ENCODE measurements at places on chromosomes 7 and 10.

- DNase-seq = no peak
Measured at GRCh38 chr10:110901954-110902819, 16.8 kb downstream of the BBIP1 start.

GRCh38 chr7:94348142-94348541 lies 46.6 kb upstream of the COL1A2 start:
- no peak for DNase-seq

DNA sequence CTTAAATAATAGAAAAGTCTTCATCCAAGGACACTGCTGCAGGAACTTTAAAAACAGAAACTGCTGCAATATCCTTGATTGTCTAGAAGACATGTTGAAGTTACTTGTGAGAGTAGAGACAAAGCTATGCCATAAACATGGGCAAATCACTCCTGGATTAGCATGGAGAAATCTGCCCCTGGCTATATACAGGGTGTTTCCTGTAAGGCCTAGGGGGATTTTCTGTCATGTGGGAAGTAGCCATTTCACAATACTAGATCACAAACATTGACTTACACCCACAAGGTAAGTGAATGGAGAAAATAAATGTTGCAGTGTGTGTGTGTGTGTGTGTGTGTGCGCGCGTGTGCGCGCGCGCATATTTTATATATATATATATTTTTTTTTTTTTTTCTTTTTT lies 35.2 kb upstream of the PDK4 start:
- no peak for DNase-seq

GRCh38 chr10:73785721-73786511 lies 510 bp downstream of the ZSWIM8 start:
- no peak for DNase-seq

DNA sequence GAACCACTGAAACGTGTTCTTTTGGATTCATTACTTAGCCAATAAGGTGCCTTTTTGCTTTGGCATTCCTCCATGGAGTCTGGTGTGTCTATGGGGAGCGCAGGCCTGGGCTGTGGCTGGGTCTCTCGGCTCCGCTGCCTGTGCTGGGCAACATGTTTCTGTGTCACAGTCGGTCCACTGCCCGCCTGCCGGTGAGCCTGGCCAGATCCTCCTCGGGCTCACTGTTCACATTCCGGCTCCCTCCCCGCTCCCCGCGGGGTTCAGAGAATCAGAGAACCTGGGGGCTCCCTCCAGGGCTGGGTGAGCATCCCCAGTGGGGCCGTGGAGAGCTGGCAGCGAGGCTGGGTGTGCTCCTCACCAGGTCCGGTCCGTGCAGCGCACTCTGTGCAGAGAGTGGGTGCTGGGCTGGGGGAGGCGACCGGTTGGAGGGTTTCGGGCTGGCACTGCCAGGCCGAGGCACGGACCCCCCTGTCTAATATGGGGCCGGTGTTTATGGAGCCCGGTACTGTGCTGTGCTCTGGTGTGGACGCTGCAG lies 70.4 kb downstream of the INPP5A start:
- DNase-seq = no peak

GRCh38 chr10:95447685-95448084 lies 113.5 kb downstream of the SORBS1 start:
- DNase-seq = no peak

- DNase-seq = no peak
Measured at GRCh38 chr7:143013473-143013872, 13.5 kb downstream of the OR9A2 start.

GRCh38 chr7:91088156-91088555 lies 176.1 kb upstream of the FZD1 start:
- DNase-seq = no peak

DNA sequence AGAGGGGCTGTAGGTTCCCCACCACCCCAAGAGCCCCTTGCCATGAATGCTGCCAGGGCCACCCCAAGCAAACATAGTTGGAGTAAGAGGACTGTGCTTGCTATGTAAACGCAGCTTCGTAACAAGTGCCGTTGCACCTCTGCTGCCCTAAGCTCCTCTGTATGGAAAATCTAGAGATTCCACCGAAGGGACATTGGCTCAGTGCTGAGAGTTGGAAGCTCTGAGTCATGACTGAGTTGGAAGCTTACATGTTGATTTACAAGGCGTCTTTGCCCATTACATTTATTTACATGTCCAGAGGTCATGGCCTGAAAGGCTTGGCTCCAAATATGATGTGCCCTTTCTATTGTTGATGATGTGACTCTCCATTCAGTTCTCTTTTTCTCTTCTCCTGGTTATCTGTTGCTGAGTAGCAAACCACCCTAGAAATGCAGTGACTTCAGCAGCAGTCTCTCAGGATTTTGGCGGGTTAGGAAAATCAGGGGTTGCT lies 233.1 kb upstream of the TCF7L2 start:
- DNase-seq = no peak

GRCh38 chr7:87517136-87517815 lies 41.8 kb upstream of the ABCB4 start:
- DNase-seq = no peak

DNA sequence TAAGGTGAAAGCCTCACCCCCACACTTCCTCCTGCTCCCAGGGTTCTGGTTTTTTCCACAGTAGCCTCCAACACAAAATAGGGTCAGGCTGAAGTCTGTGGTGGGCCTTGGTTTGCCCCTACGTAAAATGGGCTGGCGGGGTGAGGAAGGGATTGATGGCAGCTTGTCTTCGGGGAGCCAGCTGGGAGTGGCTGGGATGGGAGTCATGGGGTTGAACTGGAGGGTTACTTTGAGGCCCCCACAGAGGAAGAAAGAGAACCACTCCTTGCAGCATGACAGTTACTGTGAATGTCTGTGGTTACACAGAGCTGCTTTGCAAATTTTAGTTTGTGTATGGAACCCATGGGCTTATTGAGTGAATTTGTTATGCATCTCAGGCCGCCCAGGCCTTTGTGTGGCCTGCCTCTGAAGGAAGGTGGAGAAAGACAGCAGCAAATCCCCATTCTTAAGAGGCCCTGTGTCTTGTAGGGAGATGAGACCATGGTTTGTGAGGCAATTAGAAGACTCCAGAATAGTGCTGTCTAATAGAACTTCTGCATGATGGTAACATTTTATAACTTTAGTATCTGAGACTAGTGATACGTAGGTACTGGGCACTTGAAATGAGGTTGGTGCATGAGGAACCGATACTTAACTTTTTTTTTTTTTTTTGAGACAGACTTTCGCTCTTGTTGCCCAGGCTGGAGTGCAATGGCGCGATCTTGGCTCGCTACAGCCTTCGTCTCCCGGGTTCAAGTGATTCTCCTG lies 8.1 kb downstream of the TRIM8 start:
- no peak for DNase-seq

DNA sequence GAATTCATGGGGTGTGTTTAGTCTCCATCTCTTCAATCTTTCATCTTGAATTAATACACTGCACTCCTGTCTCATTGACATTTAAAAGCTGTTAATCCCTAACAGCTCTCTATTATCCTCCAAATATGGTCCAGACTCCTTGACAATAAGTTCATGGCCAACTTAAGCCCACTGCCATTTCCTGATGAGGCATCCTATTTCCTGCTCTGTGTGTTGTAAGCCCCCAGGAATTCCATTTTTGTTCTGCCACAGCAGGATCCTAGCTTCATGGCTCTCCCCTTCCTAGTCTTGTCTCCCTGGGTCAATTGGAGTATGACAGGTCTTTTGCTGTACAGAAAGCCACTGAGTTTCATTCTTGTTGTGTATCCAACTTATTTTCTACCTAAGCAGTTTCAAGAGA lies 218.8 kb downstream of the OTUD1 start:
- DNase-seq = no peak

GRCh38 chr10:100334762-100335161 lies 4.7 kb upstream of the PKD2L1 start:
- DNase-seq = no peak

GRCh38 chr10:86139066-86139657 lies 227.4 kb downstream of the GRID1 start:
- no peak for DNase-seq

DNA sequence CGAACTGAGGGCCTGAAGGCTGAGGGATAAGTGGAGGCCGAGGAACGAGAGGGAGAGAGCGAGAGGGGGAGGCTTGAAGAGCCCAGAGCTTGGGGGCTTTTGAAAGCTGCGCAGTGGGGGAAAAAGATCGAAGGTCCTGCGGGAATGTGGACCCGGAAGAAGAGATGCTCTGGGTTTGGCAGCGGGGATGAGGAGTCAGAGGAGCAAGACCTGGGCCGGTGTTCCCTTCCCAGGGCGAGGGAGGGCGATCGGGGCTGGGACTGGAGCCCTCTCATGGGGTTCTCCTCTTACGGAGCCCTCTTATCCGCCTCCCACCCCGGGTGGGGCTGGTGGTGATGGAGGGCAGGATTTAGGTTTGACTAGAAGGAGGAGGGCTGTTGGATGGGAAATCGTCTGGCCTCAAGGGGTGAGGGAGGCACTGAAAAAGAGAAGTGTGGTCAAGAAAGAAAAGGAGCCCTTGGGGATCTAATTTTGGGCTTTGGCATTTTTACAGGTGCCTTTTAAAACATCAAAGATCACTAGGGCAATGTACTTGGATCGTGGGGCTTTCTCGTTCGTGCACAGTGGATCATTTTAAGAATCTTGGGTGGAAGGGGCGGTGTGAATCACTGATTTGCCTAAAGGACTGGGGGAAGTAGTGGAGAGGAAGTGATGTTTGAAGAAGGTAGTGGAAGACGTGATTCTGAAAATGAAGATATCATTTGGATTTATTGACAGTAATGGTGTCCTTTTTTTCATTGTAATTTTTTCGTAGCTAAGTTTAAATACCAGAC lies 637 bp downstream of the SAMD8 start:
- no peak for DNase-seq

DNA sequence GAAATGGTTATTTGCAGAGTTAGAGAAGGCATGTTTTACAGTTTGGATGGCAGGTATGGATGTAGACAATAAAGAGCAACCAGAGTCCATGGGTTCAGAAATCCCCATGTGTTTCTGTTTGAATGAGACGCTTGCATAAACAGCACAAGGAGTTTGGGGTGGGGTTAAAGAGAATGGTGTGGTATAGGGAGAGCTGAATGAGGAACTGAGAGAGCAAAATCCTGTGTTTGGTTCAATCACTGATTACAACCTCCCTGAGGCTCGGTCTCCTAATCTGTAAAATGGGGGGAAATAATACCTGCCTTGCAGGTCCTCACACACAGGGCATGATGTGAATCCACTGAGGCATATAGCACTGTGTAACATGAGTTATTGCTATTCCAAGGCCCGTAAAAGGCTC lies 23.7 kb downstream of the CAV1 start:
- no peak for DNase-seq

DNA sequence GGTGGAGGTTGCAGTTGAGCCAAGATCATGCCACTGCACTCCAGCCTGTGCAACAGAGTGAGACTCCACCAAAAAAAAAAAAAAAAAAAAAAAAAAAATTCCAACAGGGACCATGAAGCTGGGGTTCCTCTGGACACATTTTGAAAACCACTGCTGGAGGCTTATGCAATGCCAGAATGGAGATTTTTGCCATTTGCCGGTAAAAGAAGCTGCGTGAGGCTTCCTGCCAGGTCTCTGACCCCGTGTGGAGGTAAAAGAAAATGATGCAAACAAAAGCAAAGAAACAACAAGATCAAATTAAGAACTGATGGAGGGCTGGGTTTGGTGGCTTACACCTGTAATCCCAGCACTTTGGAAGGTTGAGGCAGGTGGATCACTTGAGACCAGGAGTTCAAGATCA lies 30.5 kb upstream of the PDZD8 start:
- no peak for DNase-seq

DNA sequence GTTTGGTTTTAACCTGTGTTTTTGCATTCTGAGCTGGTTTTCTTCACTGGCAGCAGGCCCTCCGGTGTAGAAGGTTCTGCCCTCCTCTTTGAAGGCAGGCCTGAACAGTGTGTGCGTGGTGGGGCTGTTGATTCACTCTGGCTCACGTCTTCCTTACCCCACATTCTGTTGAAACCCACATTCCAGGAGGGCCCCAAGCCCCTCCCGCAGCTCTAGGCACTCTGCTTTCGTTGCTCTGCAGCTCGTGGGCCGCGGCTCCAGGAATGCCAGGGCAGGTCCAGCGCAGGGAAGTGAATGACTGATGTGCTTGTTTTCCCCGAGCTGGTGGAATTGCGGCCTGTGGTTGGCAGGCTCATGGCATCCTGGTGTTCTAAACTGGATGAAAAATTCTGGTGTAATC lies 49.0 kb downstream of the HTRA1 start:
- no peak for DNase-seq

DNA sequence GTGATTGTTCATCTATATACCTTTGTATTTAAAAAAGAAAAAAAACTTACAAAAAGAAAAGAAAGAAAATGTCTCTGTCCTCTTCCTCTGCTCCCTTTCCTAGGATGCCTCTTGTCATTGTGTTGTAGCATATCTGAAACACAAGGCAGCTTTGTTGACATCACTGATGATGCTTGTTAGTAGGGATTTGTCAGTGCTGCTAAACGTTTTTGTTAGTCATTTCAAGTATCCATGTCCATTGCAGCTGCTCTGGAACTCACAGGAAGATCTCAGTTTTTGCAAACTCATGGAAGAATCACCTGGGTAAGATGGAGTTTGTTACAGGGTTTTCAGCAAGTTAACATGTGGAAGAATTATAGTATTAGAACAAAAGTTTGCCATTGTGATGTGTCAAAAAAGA lies 123.6 kb downstream of the CCSER2 start:
- no peak for DNase-seq

GRCh38 chr10:116241642-116242410 lies 31.2 kb downstream of the GFRA1 start:
- no peak for DNase-seq

GRCh38 chr7:1403638-1404459 lies 55.4 kb downstream of the MICALL2 start:
- DNase-seq = no peak

GRCh38 chr7:16419859-16420258 lies 1.5 kb downstream of the CRPPA start:
- no peak for DNase-seq

GRCh38 chr10:61465901-61466632 lies 12.9 kb upstream of the TMEM26 start:
- no peak for DNase-seq

DNA sequence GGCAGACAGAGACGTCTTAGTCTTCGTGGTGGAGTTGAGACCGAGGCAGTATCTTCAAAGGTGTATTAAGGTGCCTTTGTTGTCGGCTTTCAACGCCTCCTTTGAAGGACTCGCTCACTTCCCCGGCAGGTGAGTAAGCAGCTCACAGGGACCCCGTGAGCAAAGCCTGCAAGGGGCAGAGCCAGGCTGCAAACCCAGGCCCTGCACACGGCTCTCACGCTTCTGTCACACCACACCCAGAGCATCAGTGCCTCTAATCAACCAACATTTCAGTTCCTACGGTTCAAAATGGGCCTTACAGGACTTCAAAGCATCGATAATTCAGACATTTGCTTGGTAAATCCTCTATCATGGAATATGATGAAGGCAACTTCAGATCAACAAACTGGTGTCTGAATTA lies 64.8 kb upstream of the INSIG1 start:
- no peak for DNase-seq

- DNase-seq = no peak
Measured at GRCh38 chr7:155145477-155146255, 75.5 kb downstream of the HTR5A start.

DNA sequence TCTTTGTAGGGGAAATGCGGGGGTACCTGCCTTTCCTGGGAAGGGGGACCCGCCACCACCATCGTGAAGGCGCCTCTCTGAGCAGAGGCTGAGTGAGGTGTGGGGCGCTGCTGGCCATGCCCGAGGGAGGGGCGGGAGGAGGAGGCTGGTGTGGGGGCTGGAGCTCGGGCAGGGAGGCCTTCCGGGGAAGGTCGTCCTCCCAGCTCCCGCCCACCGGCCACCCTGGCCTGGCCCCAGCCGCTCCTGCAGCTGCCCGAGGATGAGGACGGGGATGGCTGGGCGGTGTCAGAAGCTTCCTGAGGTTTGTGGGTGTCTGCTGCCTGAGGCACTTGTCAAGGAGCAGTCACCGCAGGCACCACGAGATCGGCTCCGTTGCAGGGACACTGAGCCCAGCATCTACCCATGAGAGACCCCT lies 11.4 kb downstream of the PWWP2B start:
- no peak for DNase-seq

GRCh38 chr7:74138945-74139843 lies 35.0 kb upstream of the EIF4H start:
- DNase-seq = no peak

Measured in stimulated activated CD8-positive, alpha-beta memory T cell treated with anti-CD3 and anti-CD28 coated beads, Interleukin-2, amount 100 ng/mL, for 1 hour (primary cell).